ENCODE measurements at places on chromosomes 7 and 10. TPM values are rescaled to one million over a fixed set of nuclear protein-coding genes. Genes with fewer than 3 reads are reported as not detected.

FEZF1 gene
- not detected for total RNA-seq

GRCh38 chr10:86217371-86218080 lies 149.1 kb downstream of the GRID1 start:
- no peak for DNase-seq

DNA sequence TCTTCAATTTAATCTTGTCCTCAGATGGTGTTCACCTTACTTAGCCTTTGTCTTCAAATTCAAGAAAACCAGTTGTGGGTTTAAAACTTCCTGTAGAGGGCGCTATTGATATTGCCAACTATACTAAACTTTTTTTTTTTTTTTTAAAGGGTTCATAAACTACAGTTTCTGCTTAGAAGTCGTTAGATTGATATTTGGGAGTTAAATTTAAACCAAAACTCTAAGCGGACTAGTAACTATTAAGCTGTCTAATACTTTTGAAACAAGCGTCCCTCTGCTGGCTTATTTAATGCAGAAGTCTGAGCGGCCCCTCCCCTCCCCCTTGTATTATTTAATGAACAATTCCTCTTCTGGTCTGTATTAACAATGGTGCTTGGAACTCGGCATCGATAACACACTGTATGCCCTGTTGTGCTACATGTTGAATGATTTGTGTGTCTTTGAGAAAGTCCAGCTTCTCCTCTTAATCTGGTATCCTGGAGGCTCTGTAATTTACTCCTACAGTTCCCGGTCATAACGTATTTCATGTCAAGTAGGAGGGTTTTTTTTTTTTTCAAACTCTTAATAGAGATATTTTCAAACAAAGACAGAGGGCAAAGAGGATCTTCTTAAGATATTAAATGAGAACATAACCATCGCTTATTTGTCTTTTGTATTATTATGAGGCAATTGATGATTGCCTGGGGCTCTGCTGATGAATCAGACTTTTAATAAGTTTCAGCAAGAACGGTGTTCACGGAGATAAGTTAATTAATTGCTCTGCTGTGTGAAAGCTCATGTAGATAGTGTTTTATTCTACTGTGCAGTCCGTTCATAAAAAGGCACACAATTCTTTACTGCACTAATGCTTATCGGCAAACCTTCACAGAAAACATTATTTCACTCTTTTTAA lies 22.6 kb upstream of the CREB5 start:
- DNase-seq = no peak

ITIH5 gene
- total RNA-seq = 439 TPM

GRCh38 chr10:31618541-31619291 lies 299.7 kb downstream of the ZEB1 start:
- DNase-seq = no peak

GRCh38 chr10:70379581-70380176 lies 2.7 kb downstream of the LRRC20 start:
- DNase-seq = no peak

IDI1 gene
- total RNA-seq = 32.3 TPM

DNA sequence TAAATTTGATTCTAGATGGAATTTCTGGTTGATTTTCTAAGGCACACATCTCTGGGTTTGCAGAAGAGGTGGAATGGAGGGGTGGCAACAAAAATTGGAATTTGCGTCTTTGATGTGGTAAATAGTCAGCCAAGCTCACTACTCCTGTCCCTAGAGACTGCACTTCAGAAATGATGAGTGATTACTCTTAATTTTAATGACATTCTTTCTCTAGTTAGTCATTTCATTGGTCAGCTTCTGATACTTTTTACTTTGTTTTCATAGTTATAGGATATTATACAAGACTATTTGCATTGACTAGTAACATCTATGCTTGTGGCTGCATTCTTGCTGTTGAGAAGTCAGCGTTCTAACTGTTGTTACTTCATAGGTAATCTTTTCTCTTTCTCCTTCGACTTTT lies 658.3 kb downstream of the SUGCT start:
- no peak for DNase-seq

CNPY1 gene
- total RNA-seq = not detected

- DNase-seq = no peak
These were observed 32.1 kb downstream of the ZNF783 start for GRCh38 chr7:149293946-149294633.

- no peak for DNase-seq
These were observed 143.5 kb upstream of the TRIM24 start for GRCh38 chr7:138316421-138317043.

ANKRD7 gene
- total RNA-seq = not detected

PNPLA8 gene
- 40.4 TPM for total RNA-seq

- DNase-seq = no peak
These were observed 516.2 kb upstream of the POT1 start for GRCh38 chr7:125445836-125446235.

DNA sequence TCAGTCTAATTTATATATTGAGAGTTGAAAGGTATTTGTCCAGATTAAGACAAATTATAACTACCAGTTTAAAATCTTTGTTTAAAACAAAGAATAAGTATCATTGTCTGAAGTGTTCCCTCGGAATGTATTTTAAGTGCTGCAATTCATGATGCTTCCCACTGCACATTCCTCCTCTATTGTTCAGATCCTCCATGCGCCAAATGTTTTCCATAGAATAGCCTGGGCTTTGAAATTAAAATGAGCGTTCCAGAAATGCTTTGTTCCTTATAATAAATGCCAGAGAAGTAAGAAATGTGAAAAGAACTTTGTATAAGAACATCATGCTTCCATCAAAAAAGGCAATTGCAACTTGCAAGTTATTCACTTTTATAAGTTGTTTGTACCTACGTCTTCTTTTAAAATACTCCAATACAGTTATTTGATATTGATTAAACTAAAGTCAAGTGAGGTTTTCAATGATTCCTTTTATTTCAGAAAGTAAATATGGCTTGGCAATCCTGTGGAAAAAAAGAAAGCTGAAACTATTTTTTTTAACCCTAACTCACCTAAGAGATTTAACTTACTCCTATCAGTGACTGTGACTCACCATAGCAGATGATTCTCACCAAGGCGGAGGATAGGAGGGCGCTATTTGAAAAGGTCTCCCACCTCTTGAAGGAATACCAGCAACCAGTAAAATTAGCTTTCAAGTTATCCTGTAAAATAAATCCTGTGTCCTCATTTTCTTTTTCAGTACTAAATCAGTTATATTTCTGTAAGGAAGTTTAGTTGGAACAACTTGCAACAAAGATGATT lies 85.8 kb downstream of the CTNNA3 start:
- no peak for DNase-seq

ATRNL1 gene
- total RNA-seq = 0.74 TPM

GRCh38 chr10:2839081-2839725 lies 228.1 kb upstream of the PFKP start:
- DNase-seq = no peak

MYO3A gene
- total RNA-seq = not detected

DNA sequence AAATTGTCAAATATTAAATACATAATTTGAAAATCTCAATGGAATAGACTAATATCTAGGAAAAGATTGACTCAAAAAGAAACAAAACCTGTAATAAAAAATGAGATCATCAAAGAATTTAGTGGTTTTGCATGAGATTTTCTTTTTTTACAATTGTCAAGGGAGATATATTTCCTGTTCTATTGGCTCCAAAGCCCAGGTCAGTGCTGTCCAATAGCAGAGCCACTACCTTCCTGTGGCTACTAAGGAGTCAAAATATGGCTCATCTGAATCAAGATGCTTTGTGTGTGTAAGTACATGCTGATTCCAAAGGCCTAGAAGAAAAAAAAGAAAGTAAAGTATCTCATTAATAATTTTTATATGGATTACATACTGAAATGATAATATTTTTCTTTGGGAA lies 191.9 kb downstream of the C7orf25 start:
- DNase-seq = no peak

DNA sequence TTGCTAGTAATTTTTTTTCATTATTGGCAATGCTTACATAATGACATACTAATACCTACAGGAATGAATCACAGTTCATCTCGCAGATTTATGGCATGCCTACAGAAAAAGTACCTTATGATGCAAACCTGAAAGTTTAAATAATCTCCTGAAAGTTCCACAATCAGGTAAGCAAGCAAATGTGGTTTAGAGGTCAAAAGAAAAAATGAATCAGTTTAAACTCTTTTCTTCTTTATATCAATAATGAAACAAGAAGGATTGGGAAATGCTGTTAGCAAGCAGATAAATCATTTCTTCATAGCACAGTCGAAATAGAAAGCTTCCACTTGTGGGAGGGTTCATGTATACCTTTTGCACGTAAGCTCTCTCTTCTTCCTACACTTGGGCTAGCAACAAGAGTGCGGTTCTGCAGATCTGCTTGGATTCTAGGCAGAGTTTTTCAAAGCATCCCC lies 53.7 kb upstream of the MTPN start:
- no peak for DNase-seq

AOC1 gene
- 0.67 TPM for total RNA-seq

PGAM2 gene
- total RNA-seq = not detected

GRCh38 chr10:72642318-72642717 lies 16.4 kb upstream of the MICU1 start:
- no peak for DNase-seq

DNA sequence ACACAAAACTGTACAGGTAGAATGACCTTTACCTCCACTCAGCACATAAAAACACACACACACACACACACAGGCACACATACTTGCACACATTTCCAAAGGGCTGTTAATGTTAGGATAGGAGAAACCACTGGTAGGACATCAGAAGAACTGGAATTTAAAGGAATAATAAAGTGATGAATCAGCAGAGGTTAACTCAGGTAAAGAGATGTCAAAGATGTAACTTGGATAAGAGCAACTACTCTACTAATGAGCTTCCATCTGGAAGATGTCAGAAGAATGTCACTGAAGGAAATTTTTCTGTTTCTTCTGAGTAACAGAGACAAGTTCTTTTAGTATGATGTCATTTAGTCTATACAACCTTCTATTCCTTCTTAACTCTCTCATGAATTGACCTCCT lies 26.4 kb upstream of the GPR37 start:
- DNase-seq = no peak

DNA sequence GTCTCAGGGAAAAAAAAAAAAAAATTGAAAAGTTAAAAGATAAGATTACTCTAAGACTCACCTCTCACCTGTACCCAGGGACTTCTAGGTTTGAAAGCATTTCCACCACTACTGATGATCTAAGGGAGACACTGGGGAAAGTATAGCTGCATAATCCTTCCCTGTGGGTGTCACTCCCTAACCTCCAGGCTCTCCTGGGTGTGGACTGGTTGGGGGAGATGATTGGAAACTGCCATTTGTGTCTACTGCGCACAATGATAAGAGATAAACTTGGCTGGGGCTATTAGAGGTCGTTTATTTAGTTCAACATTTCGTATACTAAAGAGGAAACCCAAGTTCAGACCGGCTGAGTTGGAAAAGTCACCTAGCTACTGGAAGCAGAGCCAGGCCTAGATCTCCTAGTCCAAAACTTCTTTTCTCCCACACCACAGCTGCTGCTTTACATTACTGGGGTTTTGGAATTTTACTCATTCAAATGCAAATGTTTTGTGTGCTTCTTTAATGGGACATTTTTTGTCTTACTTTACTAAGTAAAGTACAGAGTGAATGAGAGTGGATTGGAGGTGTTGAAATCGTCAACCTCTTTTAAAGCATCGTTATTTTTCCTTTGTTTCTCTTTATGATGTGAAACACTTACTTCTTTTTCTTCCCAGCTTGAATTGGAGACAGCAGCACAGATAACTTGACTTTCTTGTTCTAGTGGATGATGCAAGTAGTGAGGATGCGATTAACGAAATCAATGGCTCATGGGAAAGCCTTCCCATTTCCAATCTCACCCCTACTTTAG lies 22.3 kb upstream of the SEC61G start:
- no peak for DNase-seq

DNA sequence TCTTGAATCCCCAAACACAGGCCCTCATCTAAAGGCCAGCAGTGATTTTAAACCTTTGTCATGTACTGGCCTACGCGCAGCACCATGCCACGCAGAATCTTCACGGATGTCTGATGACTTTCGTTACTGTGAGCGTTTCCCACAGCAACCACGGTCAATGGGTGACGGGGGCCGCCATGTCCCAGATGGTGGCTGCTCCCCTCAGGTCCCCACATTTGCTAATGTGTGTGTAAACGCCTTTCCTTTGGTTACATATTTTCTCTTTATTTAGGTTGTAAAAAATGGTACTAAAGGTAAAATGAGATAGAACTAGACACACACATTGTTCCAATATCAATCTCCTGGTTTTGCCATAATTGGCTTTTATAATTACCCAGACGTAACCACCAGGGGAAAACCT lies 551.8 kb downstream of the DNAJB6 start:
- no peak for DNase-seq

R3HCC1L gene
- total RNA-seq = 7.2 TPM

IKZF1 gene
- 22.0 TPM for total RNA-seq

- peak; percentile 75 for DNase-seq
These were observed 1.9 kb downstream of the ZCCHC24 start for GRCh38 chr10:79443338-79444198.

GRCh38 chr10:90675621-90676020 lies 182.2 kb downstream of the HTR7 start:
- no peak for DNase-seq

DNA sequence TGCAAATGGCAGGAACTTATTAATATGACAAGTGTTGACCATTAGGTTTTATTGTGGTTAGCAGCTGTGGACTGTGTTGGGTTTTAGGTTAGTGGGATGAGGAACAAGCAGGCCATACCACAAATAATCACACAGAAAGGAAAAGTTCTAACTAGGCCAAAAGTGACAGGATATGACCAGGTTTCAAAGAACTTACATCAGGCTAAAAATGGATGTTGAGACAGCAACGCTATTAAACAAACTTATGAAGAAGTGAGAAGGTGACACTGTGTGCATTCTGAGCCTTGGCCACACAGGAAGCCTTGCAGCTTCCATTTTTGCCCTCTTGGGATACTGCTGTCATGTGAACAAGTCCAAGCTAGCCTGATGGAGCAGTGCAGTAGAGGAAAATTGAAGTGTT lies 568.8 kb downstream of the HTR7 start:
- no peak for DNase-seq

GDF2 gene
- not detected for total RNA-seq

TFEC gene
- 12.7 TPM for total RNA-seq

DNA sequence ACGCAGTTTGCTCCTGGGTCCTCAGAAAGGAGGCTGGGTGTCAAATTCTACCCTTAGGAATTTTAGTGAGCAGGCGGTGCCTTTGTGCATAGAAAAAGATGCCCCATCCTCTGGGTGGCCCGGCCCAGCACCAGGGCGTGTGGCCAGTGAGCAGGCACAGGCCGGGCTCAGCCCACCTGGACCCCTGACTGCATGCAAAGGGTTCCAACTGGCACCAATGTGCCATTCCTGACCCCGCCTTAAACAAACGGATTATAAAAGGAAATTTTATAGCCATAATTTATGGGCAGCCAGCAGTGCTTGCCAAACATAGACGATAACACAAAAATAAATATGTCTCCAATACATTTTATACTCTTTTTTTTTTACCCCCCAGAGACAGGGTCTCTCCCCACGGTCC lies 40.1 kb upstream of the GNA12 start:
- DNase-seq = no peak

GRCh38 chr7:30032310-30033125 lies 4.3 kb downstream of the PLEKHA8 start:
- DNase-seq = no peak

GRCh38 chr7:121187222-121187621 lies 141.6 kb upstream of the WNT16 start:
- DNase-seq = no peak
